ENCODE measurements at places on chromosomes 2 and 18.

DNA sequence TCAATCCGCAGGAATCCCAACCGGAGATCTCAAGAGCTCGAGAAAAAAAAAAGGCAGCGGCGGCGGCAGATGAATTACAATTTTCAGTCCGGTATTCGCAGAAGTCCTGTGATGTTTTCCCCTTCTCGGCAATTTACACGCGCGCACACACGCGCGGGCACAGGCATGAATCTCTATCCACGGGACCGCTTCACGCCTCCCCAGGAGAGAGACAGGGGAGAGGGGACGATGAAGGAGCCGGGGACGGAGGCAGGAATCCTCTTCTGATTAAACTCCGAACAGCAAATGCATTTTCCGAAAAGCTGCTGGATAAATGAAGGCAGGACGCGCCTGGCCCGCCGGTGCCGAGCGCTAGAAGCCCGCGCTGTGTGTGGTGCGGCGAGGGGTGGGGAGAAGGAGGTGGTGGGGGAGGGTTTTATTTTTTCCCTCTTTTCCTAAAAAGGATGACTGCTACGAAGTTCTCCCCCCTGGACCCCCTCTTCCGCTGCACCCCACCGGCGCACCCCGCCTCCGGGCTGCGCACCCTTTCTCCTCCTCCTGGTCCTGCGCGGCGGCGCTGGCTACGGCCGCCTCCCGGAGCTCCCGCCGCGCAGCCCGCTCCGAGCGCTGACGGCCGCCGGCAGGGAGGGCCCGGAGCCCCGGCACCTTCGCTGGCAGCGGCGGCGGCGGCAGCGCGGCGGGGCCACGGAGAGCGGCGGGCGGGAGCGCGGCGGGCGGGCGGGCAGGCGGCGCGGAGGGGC is at the start of gene BCL2:
Gene BCL2 (minus strand): TSS at position 387 of the 740 bp plus-strand sequence.
- peak; percentile 46 for DNase-seq

- DNase-seq, result no peak
Measured at GRCh38 chr18:73918816-73919215, 228.8 kb downstream of the FBXO15 start.

DNA sequence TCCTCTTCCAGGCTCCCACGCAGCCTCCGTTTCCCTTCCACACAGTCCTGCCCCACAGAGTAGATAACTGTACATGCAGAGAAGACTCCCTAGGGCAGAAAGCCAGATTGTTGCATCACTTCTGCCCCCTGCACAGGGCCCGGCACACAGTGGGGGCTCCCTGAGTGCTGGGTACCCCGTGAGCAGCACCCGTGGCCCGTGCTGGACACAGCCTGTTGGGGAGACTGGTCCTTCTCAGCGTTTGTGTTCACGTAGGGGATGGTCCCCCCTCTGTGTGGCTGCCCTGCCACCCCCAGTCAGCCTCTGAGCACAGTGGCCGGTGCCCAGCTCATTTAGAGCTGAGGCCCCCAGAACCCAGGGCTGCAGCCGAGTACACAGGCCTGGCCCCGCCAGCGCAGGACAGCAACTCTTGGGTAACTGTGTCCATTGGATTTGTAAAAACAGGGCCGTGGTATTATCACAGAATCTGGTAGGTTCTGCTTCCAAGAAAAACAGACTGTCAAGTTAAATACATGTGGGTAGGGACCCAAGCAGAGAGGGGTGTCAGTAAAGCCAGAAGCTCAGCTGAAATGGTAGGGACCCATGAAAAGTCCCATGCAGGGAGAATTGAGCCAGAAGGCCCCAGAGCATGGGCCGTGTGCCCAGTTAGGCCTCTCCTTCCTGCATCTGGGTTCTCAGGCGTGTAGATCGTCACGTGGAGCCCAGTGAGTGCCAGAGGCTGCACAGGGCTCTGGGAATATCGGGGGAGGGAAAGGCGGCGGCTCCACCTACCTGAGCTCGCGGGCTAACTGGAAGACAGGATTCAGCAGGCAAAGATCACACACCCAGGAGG is 257.3 kb downstream of the ATAD2B start:
- no peak for DNase-seq

- no peak for DNase-seq
Measured at GRCh38 chr18:73690222-73690621, 457.4 kb downstream of the FBXO15 start.

GRCh38 chr2:36707050-36707449 is 10.5 kb downstream of the VIT start:
- DNase-seq, result peak; percentile 19

GRCh38 chr2:219998107-219998506 is 370.7 kb downstream of the SLC4A3 start:
- DNase-seq, result no peak

- DNase-seq, result no peak
Measured at GRCh38 chr2:163558251-163559021, 177.4 kb downstream of the FIGN start.

DNA sequence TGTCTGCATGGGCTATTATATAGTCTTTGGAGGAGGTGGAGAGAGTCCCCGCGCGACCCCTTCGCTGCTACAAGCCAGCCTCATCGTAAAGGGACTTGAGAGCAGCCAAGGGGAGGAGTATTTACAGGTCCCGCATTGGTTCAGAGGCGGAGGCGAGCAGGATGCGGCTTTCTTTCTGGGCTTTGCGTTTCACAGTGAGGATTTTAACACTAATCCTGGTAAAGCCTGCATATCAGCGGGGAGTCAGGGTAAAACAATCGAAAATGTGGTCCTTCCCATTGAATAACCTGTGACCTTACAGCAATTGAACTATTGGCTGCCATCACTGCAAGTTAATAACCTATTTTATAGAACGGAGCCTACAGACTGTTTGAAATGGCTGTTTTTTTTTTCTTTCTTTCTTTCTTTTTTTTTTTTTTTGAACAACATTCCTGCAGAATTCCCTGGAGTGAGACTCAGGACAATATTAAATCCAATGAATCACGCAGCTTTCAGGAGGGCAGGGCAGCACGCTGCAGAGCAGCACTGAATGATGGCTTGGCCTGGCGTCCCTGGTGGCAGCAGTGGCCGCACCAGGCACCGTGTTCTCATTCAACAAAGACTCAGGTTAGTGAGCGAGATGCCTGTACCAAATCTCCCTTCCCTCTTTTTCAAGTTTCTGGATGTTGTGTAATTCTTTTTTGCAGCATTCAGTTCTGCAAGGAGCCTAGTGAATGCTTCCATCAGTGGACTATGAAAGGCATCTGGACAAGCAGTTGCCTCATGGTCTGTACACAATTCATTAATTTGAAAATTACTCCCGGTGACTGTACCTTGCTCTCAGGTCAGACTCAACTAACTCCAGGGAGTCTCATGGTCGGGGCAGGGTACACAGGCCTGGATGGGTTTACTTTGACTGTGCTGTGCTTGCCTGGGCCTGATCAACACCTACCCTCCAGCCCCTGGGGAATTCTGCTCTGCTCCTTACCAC is 19.8 kb downstream of the SMIM21 start:
- no peak for DNase-seq

DNA sequence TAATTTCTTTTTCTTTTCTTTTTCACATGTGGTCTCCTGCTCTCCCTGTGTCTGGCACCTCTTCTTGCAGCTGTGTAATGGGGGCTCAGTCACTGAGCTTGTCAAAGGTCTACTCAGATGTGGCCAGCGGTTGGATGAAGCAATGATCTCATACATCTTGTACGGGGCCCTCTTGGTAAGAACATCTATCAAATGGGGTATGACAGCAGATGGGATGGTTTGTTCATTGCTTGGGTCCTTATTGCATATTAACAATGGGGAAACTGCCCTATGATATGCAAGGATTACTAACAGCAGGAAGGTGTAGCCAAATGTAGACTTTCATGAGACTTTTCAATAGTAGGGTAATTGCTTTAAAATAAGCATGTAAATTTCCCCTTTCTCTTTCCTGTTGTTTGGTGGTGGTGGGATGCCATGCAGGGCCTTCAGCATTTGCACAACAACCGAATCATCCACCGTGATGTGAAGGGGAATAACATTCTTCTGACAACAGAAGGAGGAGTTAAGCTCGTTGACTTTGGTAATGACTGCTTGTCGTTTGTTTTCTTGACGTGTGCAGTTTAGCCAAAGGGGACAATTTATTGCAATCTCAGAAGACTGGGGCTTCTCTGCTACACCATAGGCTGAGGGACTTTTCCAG is 36.5 kb downstream of the MYO3B start:
- DNase-seq, result no peak

GRCh38 chr2:40451918-40452605 is at the start of gene SLC8A1:
TSS of gene SLC8A1 (minus strand) at chr2:40452090.
- peak; percentile 86 for DNase-seq

- no peak for DNase-seq
Measured at GRCh38 chr2:54470266-54470938, 14.3 kb downstream of the SPTBN1 start.

- DNase-seq, result no peak
Measured at GRCh38 chr2:120865656-120866055, 130.0 kb downstream of the GLI2 start.

- no peak for DNase-seq
Measured at GRCh38 chr2:118644190-118644589, 203.3 kb downstream of the EN1 start.

- no peak for DNase-seq
Measured at GRCh38 chr2:118403658-118404451, 315.6 kb downstream of the INSIG2 start.

DNA sequence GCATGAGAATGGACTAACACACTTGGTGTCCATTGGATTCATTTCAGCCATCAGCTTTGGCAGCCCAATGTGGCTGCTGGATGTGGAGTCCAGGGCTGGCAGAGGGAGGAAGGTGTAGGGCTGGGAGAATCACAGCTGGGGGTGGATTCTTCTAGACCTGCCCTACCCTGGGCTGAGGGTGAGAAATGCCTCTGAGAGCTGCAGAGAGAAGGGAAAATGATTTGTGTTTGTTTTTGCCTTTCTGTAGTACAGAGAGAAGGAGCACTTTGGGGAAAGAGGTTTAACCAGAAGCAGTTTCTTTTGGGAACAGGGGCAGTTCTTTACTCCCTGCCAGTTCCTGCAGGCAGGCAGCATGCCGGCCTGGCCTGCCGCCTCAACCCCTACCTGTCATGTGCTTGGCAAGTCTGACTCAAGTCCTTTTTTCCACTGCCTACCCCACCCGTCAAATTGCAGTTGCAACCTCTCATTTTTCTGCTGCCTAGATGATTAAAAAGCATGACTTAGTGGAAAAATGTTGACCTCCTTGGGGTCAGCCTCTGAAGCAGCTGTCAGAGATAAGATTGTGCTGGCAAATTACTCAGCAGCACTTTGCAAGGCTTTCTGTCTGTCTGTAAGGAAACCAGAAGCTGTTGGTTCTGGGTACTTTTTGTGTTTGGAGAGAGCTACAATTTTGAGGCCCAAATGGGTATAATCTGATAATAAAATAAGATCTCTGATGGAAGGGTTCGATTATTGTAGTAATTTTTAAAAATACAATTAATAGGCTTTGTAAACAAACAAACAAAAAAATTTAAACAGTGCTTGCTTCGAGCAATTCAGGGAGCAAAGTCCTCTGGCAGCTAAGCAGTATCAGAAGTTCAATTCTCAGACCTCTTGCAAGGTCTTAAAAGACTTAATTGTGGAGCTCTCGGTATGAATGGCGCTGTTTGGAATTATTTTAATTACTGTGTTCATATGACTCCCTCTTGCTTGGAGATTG is 21.7 kb downstream of the LBH start:
- DNase-seq, result peak; percentile 54

GRCh38 chr2:55862673-55863390 is 60.8 kb downstream of the EFEMP1 start:
- DNase-seq, result no peak

- no peak for DNase-seq
Measured at GRCh38 chr2:59232394-59233165, 991.5 kb upstream of the FANCL start.

- DNase-seq, result no peak
Measured at GRCh38 chr18:76894566-76895346, 72.4 kb downstream of the ZNF236 start.
